Muscle of leg (tissue), 16 donors: ENCODE measurements at places on chromosomes 4 and X. TPM values are rescaled to one million over a fixed set of nuclear protein-coding genes. Genes with fewer than 3 reads are reported as not detected.
A peak's percentile ranks its signal among the peaks of the same experiment; 100 is the strongest.

DNA sequence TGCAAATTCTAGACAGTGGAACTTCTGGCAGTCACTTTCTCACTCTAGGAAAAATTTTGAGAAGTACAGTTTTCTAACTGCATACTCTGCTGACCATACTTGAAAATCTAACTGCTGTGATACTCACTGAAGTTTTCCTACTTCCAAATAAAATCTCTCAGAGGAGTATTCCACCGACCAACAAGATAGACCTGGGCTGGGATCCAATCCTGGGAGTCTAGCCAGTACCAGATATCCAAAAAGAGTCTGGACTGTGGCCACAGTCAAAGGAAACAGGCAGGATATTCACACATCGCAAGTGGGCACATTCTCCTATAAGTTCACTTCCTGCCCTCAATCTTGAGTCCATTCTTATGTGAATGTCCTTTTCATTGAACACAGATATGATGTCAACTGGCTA, 1138.7 kb upstream of the PCDH7 start:
- peak; percentile 65 for DNase-seq

DNA sequence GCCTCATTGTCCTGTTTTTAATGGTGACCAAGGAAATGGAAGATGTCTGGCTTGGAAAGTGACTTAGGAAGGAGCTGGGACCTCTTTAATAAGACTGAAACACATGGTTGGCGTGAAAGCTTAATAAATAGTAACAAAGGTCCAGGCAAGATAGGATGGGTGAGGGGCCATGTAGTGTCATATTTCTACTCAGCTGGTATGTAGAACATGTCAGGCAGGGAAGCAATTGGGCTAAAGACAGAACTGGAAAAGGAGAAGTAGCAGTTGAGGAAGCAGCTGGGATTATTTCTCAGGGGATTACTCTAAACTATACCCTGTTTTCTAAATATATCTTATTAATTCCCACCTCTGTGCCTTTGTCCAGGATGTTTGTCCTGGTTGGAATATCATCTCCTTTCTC, 18.6 kb downstream of the ITGB1BP2 start:
- peak; percentile 51 for DNase-seq

Gene TMEM255A
- polyA plus RNA-seq = 15.0 TPM

Gene CXCL13
- polyA plus RNA-seq = 4.0 TPM
